ENCODE measurements at places on chromosomes 2 and 18. TPM values are rescaled to one million over a fixed set of nuclear protein-coding genes. Genes with fewer than 3 reads are reported as not detected.

BMP10 gene
- 5.8 TPM for total RNA-seq

DNA sequence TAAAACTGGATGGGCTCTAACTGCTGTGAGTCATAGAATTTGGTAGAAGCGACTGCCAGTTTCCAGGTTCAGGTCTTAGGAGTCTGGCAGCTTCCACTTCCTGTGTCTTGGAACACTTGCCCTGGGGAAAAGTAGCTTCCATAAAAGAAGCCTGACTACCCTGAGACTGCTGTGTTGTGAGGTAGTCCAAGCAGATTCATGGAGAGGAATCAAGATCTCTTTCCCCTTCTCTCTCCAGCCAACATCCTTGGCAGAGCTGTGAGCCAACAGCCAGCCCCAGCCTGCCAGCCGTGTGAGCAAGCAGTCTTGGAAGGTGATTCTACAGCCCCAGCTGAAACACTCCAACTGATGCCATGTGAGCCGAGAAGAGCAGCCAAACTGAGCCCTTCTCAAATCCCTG, 33.7 kb downstream of the SLC20A1 start:
- DNase-seq = no peak

GRCh38 chr2:23620841-23621341, 235.9 kb downstream of the KLHL29 start:
- no peak for DNase-seq

DNA sequence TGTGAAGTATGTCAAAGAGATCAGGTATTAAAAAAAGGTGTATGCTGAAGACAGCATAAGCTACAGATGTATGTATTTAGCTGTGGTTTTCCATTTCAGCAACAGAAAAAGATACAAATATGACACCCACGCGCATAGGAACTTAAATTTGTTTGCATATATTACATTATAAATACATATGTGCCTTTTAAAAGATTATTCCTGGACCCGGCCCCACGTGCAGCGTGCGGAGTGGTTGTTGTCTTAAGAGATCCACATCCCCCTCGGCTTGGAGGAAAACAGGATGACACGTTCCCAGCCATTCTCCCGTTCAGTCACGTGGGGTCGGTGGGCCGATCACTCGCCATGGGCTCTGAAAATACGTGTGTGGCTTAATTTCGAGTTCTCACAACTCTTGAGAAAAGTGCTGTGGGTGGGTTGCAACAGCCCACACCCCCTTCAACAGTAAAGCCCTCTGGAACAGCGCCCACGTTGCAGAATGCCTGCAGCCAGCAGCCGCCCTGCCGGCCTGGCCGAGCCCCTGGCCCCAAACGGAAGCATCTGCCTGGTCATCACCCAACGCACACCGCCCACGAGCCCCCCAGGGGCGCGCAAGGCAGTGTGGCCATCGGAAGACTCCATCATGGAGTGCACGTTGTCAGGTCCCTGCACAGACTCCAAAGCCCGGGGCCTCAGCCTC, 18.6 kb upstream of the KCNG2 start:
- DNase-seq = no peak

DNA sequence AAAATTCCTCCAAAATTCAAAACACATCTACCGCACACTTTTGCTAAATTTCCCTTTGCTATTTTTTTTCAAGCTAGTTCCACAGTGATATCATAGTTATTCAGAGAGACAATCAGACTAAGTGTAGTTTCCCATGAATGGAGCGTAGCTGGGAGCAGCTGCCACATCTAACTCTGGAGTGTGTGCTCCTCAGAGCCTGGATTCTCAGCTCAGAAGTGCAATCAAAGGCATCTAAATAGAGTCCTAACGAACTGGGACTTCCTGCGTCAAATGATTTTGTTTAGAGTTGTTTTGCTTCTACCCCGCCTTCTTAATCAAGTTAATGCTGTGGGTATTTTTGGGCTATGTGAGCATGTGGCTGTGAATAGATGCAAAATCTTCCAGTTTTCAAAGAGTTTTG, 160.3 kb downstream of the TMEM18 start:
- DNase-seq = no peak

Measured in right lobe of liver (tissue), 6 donors.